ENCODE measurements at places on chromosomes 3 and 15. TPM values are rescaled to one million over a fixed set of nuclear protein-coding genes. Genes with fewer than 3 reads are reported as not detected.
A peak's percentile ranks its signal among the peaks of the same experiment; 100 is the strongest.

The MON1A gene
- 0.85 TPM for total RNA-seq

The PIGBOS1 gene
- total RNA-seq, result 10.1 TPM

The TWF2 gene
- 21.7 TPM for total RNA-seq

The CDCP1 gene
- 1.7 TPM for total RNA-seq

The ASB14 gene
- not detected for total RNA-seq

The GRAMD2A gene
- not detected for total RNA-seq

The ACAP2 gene
- total RNA-seq, result 50.7 TPM

The OXTR gene
- 0.17 TPM for total RNA-seq

The ESYT3 gene
- 0.22 TPM for total RNA-seq

The PATL2 gene
- 21.9 TPM for total RNA-seq

DNA sequence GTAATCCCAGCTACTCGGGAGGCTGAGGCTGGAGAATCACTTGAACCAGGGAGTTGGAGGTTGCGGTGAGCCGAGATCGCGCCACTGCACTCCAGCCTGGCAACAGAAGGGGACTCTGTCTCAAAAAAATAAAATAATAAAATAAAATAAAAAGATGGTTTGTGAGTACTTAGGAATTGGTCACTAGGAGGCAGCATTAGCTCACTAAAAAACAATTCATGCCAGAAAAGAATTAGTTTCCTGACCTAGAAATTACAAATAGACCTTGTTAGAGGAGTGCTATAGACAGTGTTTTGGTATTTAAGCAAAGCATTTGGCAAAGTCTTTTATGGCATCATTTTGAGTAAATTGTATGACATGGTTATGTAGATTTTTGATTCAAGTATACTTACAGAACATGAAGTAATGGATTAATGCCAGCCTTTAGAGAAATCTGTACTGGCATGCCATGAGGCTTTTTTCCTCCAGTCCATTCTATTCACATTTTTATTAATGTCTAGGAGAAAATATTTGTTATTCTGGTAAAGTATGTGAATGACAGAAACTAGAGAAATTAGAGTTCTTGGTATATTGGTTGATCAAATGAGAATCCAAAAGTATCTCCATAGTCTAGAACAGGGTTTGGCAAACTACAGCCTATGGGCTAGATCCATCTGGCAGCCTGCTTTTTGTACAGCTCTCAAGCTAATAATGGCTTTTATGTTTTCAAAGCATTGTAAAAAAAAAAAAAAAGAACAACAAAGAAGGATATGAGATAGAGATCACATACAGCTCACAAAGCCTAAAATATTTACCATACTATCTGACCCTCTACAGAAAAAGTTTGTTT, 81.6 kb downstream of the LRRC49 start:
- H3K4me3 ChIP-seq, result no peak overlapping the region
- H3K4me1 ChIP-seq, result no peaks in the 10 kb centered on the region
- DNase-seq, result no peak
- H3K36me3 ChIP-seq, result no peaks in the 10 kb centered on the region

DNA sequence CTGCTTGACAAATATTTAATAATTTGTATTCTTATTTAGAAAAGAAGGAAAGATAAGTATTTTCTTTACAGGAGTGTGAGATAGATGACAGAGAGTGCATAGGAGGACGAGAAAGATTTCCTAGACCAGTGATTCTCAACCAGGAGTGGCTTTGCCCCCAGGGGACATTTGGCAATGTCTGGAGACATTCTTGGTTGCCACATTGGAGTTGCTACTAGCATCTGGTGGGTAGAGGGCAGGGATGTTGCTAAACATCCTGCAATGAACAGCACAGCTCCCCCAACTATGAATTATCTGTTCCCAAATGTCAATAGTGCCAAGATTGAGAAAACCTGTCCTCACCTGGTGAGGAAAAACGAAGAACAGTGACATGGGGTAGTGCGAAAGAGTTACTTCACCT, 30.8 kb upstream of the MINAR1 start:
- no peak overlapping the region for H3K27ac ChIP-seq
- H3K4me3 ChIP-seq, result no peak overlapping the region
- no peak for DNase-seq
- no peaks in the 10 kb centered on the region for H3K36me3 ChIP-seq
- no peaks in the 10 kb centered on the region for H3K4me1 ChIP-seq
- H3K27me3 ChIP-seq, result no peaks in the 10 kb centered on the region

- peaks cover 47% of the 10 kb centered on the region for H3K4me1 ChIP-seq
- peak within 1 kb of the TSS; percentile 79 for H3K27ac ChIP-seq
- H3K4me3 ChIP-seq, result peak within 1 kb of the TSS; percentile 92
- H3K27me3 ChIP-seq, result no peaks in the 10 kb centered on the region
- DNase-seq, result peak; percentile 56
Observed at GRCh38 chr3:32391643-32392535, at the start of gene CMTM7. Gene CMTM7 (plus strand): TSS chr3:32391853. CDS start chr3:32391907, 54 bp downstream.

DNA sequence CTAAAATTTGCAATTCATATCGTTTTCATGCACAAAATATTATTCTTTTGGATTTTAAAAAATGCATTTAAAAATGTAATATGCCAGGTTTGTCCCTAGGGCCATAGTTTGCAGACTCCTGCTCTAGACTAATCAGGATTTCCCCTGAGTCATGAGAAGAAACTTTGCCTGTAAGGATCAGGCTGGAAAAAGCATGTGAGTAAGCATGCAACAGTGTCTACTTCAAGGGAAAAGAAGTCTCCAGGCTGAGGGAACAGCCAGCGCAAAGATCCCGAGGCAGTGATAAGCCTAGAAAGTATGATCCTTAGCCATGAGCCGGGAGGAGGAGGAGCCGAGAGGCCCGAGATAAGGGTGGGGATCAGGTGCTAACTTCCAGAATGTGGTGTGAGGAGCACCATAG, 382.8 kb upstream of the CFAP20DC start:
- no peaks in the 10 kb centered on the region for H3K36me3 ChIP-seq
- no peaks in the 10 kb centered on the region for H3K27me3 ChIP-seq
- peaks cover 6% of the 10 kb centered on the region for H3K4me1 ChIP-seq
- H3K27ac ChIP-seq, result no peak overlapping the region
- DNase-seq, result no peak

DNA sequence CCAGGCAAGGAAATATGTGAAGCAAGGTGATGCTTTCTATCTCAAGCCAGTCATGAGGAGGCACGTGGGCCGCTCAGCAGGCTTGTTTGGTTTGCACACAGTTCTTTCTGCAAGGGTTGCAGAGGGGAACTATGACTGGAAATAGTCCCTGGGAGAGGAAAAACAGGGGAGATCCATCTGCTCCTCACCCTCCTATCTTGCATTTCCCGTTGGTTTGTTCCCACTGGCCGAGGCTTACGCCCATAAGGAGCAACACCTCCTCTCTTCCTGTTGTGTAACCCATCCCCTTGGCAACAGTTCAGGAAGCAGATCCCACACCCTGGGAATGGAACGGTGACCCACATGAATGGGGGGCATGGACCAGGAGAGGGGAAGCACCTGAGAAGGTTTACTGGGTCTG, 72.1 kb upstream of the MAGI1 start:
- no peak overlapping the region for H3K4me3 ChIP-seq
- no peaks in the 10 kb centered on the region for H3K36me3 ChIP-seq
- no peaks in the 10 kb centered on the region for H3K4me1 ChIP-seq
- DNase-seq, result no peak
- H3K27ac ChIP-seq, result no peak overlapping the region

- H3K36me3 ChIP-seq, result no peaks in the 10 kb centered on the region
- no peak overlapping the region for H3K4me3 ChIP-seq
- no peaks in the 10 kb centered on the region for H3K4me1 ChIP-seq
- H3K27ac ChIP-seq, result no peak overlapping the region
- no peak for DNase-seq
Observed at GRCh38 chr15:70783610-70784022, 20.3 kb upstream of the UACA start.

DNA sequence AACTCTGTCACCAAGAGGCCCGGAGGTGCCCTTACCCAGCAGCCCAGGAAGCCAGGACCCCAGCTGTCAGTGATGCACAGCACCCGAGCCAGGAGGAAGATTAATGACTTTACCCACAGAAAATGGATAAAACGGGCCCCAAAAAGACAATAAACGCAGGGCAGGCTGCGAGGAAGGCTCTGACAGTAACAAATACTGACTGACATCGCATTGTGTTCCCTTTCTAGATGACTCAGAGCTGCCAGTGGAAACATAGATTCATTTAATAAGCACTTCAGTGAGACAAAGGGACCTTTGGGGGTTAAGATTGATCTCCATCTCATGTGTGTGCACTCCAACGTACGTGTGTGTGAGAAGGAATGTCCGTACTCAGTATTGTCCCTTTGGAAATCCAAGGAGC, 225.3 kb upstream of the PPP2R3A start:
- no peak for DNase-seq
- H3K27me3 ChIP-seq, result no peaks in the 10 kb centered on the region
- no peak overlapping the region for H3K27ac ChIP-seq
- H3K4me3 ChIP-seq, result no peak overlapping the region
- H3K36me3 ChIP-seq, result no peaks in the 10 kb centered on the region

DNA sequence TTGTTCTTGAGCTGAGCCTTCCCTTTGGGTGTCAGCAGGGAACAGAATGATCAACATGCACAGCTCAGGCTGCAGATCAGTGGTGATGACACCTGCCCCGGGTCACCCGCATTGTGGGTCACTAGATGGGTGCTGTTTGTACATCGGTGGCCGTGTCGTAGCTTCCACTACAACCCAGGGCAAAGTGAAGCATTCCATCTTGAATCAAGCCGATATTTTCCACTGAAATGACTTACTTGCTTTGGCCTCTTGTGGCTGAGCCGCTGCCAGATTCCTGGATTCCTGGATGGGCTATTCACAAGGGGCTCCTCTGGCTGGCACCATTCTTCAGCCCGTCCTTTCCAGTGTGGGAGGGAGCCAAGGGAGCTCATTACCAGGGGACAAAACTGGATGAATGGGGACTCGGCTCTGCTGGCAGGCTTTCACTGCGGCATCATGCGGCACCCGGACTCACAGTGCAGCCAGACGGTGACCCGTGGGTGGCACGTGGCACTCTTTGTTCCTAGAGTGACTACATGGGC, 65.6 kb downstream of the SLCO3A1 start:
- H3K4me1 ChIP-seq, result peaks cover 27% of the 10 kb centered on the region
- H3K27me3 ChIP-seq, result no peaks in the 10 kb centered on the region
- no peak overlapping the region for H3K27ac ChIP-seq
- H3K4me3 ChIP-seq, result no peak overlapping the region
- peaks cover 14% of the 10 kb centered on the region for H3K36me3 ChIP-seq
- DNase-seq, result no peak

- no peak overlapping the region for H3K4me3 ChIP-seq
- no peaks in the 10 kb centered on the region for H3K4me1 ChIP-seq
- no peak for DNase-seq
- no peaks in the 10 kb centered on the region for H3K36me3 ChIP-seq
Observed at GRCh38 chr3:43053291-43053690, 52.6 kb downstream of the POMGNT2 start.

- peaks cover 16% of the 10 kb centered on the region for H3K4me1 ChIP-seq
- H3K27me3 ChIP-seq, result no peaks in the 10 kb centered on the region
- DNase-seq, result no peak
- no peak overlapping the region for H3K27ac ChIP-seq
Observed at GRCh38 chr3:39112113-39112512, 4.6 kb downstream of the TTC21A start.

DNA sequence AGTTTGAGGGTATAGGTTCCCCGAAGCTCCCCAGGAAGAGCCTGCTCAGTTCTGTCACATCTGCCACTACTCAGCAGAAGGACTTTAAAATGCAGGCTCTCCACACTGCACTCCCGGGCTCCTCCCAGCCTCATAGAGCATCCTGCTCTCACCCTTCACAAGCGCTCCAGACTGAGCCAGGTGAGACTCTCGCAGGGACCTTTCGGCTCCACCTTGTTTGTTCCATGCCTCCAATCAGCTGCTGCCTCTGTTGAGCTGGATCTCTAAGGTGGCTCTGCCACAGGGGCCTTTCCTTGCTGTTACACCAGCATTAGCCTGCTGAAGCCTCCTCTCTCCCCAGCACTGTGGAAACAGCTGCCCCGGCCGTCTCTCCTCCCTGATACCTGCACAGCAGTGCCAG, 56.1 kb downstream of the SLCO3A1 start:
- H3K4me3 ChIP-seq, result no peak overlapping the region
- DNase-seq, result no peak
- no peaks in the 10 kb centered on the region for H3K36me3 ChIP-seq
- H3K4me1 ChIP-seq, result no peaks in the 10 kb centered on the region
- no peaks in the 10 kb centered on the region for H3K27me3 ChIP-seq

DNA sequence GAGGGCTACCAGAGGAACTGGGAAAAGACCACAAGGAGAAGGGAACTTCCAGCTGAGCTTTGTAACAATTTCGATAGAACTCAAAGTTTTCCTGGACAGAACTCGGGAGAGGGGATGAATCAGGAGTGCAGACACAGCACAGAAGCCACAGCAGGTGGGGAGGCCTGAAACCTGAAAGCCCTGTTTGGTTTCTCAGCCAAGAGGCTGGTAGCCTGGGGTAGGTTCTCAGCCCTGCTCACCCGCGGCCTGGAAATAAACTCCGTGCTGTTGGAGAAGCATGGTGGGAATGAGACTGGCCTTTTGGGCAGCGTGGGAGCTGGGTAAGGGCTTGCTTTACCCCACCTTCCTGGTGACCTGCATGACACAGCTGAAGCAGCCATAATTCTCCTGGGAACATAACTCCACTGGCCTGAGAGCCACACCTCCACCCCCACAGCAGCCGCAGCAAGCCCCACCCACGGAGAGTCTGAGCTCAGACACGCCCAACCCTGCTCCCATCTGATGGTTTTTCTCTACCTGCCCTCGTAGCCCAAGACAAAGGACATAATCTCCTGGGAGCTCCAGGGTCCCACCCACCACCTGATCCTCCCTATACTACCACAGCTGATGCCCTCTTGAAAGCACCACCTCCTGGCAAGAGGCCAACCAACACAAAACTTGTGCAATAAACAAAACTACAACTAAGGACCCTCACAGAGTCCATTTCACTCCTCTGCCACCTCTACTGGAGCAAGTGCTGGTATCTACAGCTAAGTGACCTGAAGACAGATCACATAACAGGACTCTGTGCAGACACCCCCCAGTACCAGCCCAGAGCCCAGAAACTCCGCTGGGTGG, 52.5 kb upstream of the CHRM5 start:
- DNase-seq, result no peak
- H3K36me3 ChIP-seq, result no peaks in the 10 kb centered on the region
- H3K27ac ChIP-seq, result no peak overlapping the region
- H3K27me3 ChIP-seq, result no peaks in the 10 kb centered on the region
- no peaks in the 10 kb centered on the region for H3K4me1 ChIP-seq

GRCh38 chr3:115615001-115615814, 8.1 kb upstream of the GAP43 start:
- no peaks in the 10 kb centered on the region for H3K36me3 ChIP-seq
- no peak overlapping the region for H3K4me3 ChIP-seq
- DNase-seq, result no peak
- H3K27me3 ChIP-seq, result peaks cover 8% of the 10 kb centered on the region

- peaks cover 10% of the 10 kb centered on the region for H3K4me1 ChIP-seq
- no peak overlapping the region for H3K4me3 ChIP-seq
- no peaks in the 10 kb centered on the region for H3K27me3 ChIP-seq
- no peak overlapping the region for H3K27ac ChIP-seq
Observed at GRCh38 chr3:51401735-51402134, 10.7 kb downstream of the RBM15B start.

- H3K36me3 ChIP-seq, result no peaks in the 10 kb centered on the region
- H3K4me3 ChIP-seq, result no peak overlapping the region
- no peak for DNase-seq
- H3K27me3 ChIP-seq, result peaks cover 2% of the 10 kb centered on the region
- no peak overlapping the region for H3K27ac ChIP-seq
Observed at GRCh38 chr15:79522656-79523055, 90.5 kb downstream of the MINAR1 start.
